ENCODE measurements at places on chromosomes 7 and 10.

DNA sequence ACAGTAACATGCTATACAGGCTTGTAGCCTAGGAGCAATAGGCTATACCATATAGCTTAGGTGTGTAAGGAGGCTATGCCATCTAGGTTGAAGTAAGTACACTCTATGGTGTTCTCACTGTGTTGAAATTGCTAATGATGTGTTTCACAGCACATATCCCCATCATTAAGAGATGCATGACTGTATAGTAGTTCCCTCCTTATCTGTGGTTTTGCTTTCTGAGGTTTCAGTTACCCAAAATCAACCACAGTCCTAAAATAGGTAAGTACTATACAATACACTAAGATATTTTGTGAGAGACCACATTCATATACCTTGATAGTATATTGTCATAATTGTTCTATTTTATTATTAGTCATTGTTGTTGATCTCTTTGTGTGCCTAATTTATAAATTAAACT lies 12.7 kb downstream of the FZD1 start:
- DNase-seq: no peak

- DNase-seq: no peak
These were observed 22.1 kb upstream of the VOPP1 start for GRCh38 chr7:55594414-55594813.

DNA sequence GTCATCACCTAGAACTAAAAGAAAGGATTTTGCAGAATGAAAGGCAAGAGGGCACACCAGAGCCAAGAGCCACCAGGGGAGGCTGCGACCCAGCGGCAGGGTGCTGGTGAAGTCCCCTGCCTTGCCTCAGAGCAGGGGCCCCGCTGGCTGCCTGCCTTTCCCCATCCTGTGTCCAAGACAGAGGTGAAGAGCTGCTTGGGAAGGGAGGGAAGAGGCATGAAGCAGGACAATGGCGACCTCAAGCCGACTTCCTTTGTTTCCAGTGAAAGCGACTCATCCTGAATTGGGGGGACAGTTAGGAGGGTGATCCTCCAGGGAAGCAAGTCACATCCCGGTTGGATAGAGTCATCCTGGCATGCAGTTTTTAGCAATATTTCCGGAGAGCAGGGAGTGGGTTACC lies 255.5 kb upstream of the YAE1 start:
- DNase-seq: no peak

GRCh38 chr10:6669269-6669859 lies 89.3 kb upstream of the PRKCQ start:
- no peak for DNase-seq

DNA sequence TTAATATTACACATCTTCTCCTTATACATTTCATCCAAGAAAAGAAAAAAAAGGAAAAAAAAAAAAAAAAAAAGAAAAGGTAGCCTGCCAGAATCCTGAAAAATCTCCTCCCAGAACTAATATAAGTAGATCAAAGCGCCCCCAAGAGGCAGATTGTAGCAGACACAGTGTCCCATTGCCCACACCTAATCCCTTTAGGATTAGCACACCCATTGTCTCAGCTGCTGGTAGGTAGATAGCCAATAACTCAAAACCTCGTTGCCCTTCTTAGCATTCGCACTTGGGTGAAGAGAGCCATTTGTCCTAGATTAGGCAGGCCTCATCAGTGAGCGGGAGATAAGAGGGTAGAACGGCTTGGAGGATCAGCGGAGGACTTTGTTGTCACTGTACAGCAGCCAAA lies 100.2 kb upstream of the SORCS1 start:
- no peak for DNase-seq

DNA sequence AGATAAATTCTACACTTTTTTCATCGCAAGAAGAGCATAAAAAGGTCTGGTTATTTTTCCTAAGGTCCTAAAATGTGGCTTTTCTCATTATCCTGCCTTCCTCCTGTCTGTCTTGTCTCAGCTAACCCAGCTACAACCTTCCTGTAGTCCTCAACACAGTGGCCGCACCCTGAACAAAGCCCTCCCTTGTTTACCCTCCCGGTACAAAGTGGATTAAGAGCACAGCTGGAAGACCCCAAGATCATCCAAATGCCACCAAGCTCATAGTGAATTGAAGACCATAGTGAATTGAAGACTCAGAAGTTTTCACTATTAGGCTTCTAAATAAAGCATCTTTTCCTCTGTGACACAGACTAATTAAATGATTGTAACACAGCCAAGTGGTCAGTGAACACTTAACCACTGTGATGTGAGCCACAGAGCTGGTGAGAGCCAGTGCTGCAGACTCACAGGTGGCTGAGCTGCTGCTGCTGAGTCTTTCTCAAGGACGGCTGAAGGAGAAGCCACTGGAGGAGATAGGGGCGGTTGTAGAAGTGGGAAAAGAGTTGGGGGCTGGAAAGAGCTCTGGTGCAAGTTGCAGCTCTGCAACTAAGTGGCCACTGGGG lies 123.6 kb downstream of the ATXN7L1 start:
- DNase-seq: no peak

DNA sequence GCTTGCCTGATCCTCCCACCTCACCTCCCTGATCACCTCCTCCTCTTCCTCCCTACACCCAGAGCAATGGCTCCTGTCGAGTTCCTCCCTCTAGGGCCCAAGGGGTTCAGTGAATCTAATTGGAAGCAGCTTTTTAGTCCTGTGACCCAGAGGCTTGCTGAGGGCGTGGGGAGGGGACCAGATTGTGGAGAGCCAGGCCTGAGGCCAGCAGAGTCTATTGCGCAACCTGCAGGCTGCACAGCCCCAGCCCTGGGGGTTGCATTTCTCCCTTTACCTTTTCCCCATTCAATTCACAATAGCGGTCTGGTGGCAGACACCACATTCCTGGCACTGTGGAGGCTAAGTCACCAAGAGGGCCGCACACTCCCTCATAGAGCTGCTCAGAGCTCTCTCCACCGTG lies 32.5 kb downstream of the GHRHR start:
- no peak for DNase-seq

- DNase-seq: no peak
These were observed 111.5 kb downstream of the PRPF18 start for GRCh38 chr10:13698217-13698616.

- DNase-seq: no peak
These were observed 173.9 kb downstream of the ZNF438 start for GRCh38 chr10:30857803-30858202.

GRCh38 chr10:80590585-80591125 lies 53.0 kb downstream of the SH2D4B start:
- DNase-seq: no peak

GRCh38 chr10:128326851-128327250 lies 200.6 kb upstream of the MKI67 start:
- no peak for DNase-seq

GRCh38 chr7:120064565-120064964 lies 208.4 kb upstream of the KCND2 start:
- DNase-seq: no peak

GRCh38 chr7:123030631-123031030 lies 35.1 kb upstream of the TAS2R16 start:
- no peak for DNase-seq

DNA sequence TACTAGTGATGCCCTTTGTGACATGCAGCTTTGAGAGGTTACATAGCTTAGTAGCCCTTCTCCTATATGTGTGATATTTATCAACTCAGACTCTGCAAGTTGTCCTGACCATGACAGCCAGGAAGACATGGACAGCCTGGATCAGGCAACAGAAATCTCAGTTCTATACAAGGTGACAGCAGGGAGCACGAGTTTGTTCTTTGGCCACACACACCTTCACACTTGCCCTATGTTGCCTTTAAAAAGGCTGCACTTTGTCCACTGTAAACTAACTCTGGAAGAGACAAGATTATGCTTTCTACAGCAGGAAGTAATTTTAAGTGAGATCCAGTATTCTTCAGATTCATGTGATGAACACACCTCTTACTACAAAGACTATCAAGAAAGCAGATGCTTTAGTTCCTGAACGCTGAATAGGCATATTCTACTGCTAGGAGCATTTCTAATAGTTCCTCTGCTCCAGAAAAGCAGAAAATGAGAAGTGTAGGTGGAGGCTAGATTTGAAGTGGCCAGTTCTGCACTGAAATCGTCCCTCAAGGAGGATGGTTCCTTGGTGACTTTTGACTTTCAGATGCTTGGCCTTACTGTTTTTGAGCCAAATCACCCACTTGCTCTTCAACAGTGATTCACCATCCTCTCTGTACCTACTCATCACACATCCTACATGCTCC lies 239.2 kb downstream of the COBL start:
- no peak for DNase-seq

GRCh38 chr7:27895551-27895950 lies 155.6 kb downstream of the TAX1BP1 start:
- DNase-seq: no peak

DNA sequence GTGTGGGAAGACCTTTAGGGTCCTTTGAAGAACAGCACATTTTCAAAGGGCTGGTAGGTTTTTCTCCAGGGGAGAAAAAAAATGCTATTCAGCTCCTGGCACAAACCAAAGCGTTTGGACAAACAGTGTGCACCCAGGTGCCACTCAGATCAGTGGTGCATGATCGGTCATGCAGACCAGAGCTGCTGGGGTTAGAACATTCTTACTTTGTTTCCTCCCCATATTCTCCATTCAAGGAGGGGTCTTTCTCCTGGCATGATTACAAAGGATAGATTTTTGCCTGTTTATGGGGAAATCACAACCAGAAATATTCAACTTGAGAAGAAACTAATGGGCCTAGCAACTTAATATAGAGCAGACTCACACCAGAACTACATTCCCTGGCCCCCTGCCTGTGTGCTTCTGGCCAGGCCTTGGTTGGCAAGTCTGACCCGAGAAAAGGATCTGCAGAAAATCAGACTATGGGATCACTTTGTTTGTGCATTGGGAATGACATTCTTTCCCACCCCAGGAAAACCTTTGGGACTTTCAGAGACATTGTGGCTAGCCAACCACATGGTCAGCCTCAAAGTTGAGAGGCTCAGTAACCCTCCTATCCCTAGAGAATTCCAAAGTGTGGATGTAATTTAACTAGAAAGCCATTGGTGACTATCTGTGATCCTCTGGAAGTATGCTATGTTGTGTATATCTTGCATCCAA lies 82.3 kb upstream of the FGL2 start:
- no peak for DNase-seq

GRCh38 chr10:110269374-110270318 lies 35.1 kb downstream of the SMNDC1 start:
- no peak for DNase-seq

DNA sequence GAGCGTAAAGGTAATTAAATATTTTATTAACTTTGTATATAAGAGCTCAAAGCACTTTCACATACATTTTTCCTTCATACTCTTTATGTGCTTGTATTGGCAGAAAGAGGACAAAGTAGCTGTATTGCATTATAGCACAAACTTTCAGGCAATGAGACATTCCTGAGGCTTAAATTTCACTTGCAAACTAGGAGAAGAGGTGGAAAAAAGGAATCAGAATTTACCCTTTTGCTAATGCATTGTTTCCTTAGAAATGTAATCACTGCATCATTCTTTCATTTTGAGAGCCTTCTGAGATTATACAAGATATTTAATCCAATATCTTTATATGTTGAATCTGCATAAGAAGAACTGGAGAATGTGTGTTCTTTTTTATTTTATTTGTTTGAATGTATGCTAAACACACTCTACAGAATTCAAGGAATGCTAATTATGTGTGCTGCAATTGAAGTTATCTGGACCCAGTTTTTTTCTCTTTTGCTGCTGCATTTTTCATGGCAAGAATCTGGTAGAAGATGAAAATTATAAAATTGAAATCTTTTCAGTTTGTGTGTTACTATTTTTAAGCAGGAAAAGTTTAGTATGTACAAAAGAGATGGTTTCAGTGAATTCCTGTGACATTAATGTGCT lies 185.1 kb downstream of the NXPH1 start:
- no peak for DNase-seq

- DNase-seq: no peak
These were observed 913.9 kb upstream of the AUTS2 start for GRCh38 chr7:68684246-68684839.

- no peak for DNase-seq
These were observed 34.8 kb downstream of the MGMT start for GRCh38 chr10:129501652-129502436.

- DNase-seq: no peak
These were observed 19.7 kb downstream of the CALML5 start for GRCh38 chr10:5479481-5480161.

DNA sequence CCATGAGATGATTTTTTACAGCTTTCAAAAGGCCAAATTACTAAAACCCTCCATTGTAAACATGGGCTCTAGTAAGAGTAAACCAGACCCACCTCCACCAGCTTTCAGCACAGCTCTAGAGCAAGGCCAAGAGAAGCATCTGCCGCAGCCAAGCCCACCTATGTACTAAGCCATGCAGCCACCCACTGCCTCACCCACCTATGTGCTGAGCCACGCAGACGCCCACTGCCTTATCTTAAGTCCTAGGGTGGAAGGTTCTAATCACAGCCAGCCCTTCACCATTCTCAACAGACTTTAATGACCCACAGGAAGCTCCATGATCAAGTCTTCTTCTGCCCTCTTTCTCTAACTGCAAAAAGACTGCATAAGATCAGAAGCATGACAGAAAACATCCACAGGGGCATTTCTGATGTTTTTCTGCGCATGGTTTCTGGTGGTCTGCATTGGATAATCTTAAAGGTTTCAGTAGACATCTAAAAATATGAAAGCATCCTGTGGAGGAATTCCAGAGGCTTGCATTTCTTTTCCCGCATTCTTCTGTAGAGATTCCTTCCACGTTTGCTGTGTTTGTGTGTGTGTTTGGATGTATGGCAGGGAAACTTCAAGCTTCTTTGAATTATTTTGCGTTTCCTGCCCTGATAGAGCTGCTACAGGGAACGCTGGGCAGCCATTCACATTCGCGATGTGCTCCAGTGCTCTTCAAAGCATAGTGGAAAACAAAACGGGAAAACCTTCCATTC lies 286.1 kb upstream of the KLF6 start:
- no peak for DNase-seq

DNA sequence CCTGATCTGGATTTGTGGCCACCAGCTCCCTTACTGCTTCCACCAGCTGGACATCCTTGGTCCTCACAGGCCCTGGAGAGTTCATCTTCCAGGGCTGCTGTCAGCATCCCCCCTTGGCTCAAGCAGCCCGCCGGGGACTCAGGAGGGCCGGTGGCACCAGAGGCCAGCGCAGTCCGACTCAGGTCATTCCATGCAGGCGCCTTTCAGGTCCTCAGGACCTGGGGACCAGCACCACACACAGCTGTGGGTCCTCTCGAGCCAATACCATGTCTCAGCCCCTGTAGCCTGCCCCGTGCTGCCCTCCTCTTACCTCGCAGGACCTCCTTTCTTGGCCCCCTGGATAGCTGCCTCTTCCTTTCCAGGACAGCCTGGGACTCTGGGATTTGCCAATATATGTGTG lies 145.5 kb downstream of the BMS1 start:
- DNase-seq: no peak

- DNase-seq: no peak
These were observed 1195.7 kb upstream of the SORCS1 start for GRCh38 chr10:108360187-108360586.

DNA sequence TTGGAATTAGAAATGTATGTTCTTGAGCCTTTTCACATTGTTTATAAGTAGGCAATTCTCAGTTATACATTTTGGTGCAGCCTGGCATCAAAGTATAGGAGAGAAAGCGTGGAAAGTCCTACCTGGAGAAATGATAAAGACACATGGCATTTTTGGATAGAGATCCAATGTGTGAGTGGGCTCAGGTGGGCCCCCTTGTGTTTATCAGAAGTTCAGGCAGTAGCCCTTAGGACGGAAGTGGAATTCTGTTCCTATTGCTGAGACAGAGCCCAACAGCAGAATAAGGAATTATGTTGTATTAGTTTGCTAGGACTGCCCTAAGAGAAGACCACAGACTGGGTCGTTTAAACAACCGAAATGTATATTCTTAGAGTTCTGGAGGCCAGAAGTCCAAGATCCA lies 85.2 kb upstream of the AMPH start:
- DNase-seq: no peak

- DNase-seq: no peak
These were observed 2.7 kb upstream of the C7orf25 start for GRCh38 chr7:42914421-42915045.

Data from stimulated activated CD8-positive, alpha-beta memory T cell treated with anti-CD3 and anti-CD28 coated beads, Interleukin-4, amount 100 ng/mL, for 48 hours (primary cell).